Kidney epithelial cell (primary cell): ENCODE measurements at places on chromosomes 1 and 21. TPM values are rescaled to one million over a fixed set of nuclear protein-coding genes. Genes with fewer than 3 reads are reported as not detected.
A peak's percentile ranks its signal among the peaks of the same experiment; 100 is the strongest.

GRCh38 chr1:6098303-6099215, 52.9 kb downstream of the KCNAB2 start:
- no peak for DNase-seq

GRCh38 chr1:16905110-16905867, 9.5 kb downstream of the RNU1-2 start:
- peak; percentile 86 for DNase-seq

- DNase-seq = no peak
These were observed 163.8 kb upstream of the KCNK2 start for GRCh38 chr1:214918745-214919144.

The RGS8 gene
- 0.04 TPM in 1 of 2 replicates, not detected in the other for total RNA-seq

The TSSK3 gene
- total RNA-seq = not detected in 2 replicates

The CELA2B gene
- total RNA-seq = not detected in 2 replicates
